Stimulated activated CD4-positive, alpha-beta T cell treated with anti-CD3 and anti-CD28 coated beads, Interleukin-4, amount 100 ng/mL, for 4 hours (primary cell): ENCODE measurements at places on chromosomes 12 and 14.

GRCh38 chr12:89351489-89352241 lies 636 bp downstream of the DUSP6 start:
- DNase-seq = peak; percentile 38

DNA sequence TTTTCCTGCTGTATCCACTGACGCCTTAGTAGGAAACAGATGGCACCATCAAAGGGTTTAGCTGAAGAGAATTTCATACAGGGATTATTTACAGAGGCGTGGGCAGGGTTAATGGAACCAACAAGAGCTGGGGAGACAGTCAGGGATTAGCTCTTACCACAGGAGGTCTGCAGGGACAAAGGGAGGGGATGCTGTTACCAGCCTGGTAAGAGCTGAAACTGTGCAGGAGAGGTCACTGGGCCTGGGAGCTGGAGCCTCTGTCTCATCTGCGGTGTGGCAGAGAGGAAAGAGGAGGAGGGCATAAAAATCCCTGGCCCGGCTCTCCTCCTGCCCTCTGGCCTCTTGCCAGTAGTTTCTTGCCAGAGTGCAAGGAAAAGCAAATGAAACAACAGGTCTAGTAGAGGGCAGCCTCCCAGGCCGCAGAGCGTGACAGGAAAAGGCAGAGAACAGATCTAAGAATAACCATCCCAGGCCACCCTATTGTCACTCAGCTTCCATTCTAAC lies 18.9 kb upstream of the POC1B start:
- no peak for DNase-seq

GRCh38 chr14:70744641-70745040 lies 64.7 kb downstream of the MAP3K9 start:
- DNase-seq = no peak

DNA sequence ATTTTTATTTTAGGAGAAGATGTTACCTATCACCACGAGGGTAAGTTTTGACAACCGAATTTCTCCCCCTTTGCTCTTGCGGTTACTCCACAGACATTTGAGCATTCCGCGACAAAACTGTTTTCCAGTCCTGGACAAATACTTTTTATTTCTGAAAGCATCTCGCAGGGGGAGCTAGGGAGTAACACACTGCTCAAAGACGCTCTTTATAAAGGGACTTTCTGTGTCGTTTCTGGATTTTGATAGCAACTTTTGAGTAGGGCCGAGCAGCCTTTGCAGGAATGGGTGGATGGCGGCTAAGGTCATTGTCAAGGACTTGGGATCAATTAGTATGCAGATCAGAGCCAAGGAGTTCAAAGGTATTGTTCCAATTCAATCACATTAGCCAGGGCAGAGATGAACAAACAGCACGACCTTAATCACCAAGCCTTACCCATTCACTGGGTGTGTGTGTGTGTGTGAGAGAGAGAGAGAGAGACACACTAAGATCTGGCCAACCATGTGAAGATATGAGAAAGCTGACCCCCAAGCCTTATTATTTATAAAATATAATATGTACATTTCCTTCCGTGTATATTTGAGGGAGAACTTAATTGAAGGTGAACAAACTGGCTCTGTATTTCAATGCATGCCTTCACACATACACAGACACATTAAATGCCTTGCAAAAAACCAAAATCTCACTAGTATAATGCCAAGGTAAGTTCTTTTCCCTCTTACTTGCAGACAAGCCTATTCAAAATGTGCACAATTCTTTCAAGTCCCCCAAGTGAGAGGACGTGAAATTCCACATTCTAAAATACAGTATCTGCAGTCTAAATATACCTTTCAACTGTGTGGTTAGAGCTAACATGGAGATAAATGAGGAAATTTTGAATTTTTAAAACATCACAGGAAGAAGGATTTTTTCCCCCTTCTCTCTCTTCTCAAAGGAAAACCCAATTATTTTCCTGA lies 613.8 kb downstream of the VRK1 start:
- DNase-seq = no peak

- no peak for DNase-seq
These were observed 43.5 kb downstream of the PRMT8 start for GRCh38 chr12:3534511-3534910.

- no peak for DNase-seq
These were observed 1.2 kb downstream of the SLCO1C1 start for GRCh38 chr12:20696181-20696905.

DNA sequence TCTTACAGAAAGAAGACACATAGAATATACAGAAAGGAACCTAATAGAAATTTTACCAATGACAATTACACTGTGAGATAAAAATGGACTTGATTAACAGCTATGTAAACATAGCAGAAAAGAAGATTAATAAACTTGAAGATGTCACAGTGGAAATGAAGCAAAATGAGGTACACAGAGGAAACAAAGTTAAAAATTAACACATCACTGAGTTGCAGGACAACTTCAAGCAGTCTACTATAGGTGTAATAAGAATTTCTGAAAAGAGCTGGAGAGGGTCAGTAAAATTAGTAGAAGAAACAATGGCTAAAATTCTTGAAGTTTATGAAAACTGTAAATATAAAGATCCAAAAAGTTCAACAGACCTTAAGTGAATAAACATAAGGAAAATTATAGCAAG lies 738.7 kb downstream of the C12orf50 start:
- no peak for DNase-seq

DNA sequence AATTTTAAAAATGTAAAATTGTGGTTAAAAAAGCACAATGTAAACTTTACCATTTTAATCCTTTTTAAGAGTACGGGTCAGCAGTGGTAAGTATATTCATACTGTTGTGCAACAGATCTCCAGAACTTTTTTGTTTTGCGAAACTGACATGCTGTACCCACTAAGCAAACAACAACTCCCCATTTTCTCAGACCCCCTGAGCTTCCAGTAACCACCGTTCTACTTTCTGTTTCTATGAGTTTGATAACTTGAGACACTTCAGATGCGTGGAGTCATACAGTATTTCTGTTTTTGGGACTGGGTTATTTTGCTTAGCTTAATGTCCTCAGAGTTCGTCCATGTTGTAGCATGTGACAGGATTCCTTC lies 38.0 kb downstream of the CHST11 start:
- no peak for DNase-seq
